Stimulated activated CD4-positive, alpha-beta T cell treated with anti-CD3 and anti-CD28 coated beads, Interleukin-2, amount 100 ng/mL, for 24 hours (primary cell): ENCODE measurements at places on chromosomes 2 and 18.

- DNase-seq: no peak
Measured at GRCh38 chr2:210762604-210763588, 206.5 kb downstream of the CPS1 start.

DNA sequence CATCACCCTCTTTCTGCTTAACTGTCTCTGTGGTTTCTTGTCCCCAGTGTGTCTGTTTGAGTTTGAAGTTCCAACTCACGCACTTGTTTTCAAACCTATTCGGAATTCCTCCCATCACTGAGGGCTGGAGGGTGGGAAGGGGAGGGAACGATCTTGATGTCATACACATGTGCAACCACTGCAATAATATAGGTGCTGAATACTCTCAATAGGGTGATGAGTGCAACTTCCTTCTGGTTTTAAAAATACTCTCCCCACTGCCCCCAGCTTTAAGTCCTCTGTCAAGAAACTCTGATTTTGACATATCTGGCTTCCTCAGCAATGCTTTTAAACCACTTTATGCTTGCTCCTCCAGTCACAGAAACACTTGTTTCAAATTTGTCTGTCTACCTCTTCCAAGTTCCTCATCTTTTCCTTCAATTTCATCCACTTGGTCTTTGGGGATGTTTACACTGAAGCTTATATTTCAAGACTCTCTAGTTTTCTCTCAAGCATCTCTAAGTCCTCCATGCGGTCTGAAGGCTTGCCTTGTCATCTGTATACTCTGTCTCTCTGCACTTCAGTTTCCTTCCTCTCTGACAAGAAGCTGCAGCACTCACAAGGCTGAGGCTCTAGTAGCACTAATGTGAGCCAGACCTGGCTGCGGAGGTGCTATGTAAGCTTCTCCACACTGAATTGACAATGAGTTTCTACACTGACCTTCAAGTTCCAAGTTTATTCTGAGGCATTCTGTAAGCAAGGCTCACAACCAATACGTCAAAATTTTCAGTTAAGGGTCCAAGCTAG lies 422.3 kb downstream of the ZEB2 start:
- DNase-seq: no peak

GRCh38 chr2:147659051-147659450 lies 185.8 kb upstream of the ACVR2A start:
- no peak for DNase-seq

GRCh38 chr2:187934236-187934635 lies 357.4 kb upstream of the GULP1 start:
- no peak for DNase-seq

DNA sequence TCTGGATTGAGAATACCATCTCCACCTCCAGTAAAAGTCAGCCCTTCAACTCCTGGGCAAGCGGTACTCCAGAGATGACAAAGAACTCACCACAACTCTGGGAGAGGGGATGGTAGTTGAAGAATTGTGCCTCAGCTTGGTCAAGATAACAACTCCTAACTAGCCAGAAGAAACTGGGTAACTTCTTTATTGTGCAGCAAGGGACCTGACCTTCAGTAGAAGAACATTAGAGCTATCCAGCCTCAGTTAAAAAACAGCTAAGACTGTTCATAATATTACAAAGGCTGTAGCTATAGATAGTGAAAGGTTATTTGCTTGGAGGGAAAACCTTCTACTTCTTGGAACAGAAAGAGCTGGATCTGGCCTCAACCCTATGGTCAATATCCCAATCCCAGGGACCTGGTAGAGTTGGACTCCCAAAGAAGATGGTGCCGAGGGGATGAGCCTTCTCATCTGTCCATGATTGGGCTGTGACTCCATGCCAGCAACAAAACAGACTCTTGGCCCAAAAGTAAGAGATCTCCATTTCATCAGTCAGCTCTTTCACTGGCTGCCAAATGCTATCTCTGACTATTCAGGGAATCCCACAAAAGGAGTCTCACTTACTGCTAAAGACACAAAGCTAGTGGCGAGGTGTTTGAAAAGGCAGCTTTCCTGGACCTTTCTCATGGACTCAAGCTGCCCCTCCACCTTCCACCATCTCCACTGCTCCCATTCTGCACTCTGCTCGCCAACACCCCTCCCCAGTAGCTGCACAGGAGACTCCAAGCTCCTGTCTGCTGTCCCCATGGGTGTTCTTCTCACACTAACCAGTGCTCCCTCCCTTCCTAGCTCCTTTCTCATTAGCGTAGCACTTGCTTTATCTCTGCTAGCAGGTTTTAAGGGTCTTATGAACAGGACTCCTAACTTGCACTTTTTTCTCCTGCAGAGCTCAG lies 145.8 kb downstream of the CAPN13 start:
- DNase-seq: no peak

DNA sequence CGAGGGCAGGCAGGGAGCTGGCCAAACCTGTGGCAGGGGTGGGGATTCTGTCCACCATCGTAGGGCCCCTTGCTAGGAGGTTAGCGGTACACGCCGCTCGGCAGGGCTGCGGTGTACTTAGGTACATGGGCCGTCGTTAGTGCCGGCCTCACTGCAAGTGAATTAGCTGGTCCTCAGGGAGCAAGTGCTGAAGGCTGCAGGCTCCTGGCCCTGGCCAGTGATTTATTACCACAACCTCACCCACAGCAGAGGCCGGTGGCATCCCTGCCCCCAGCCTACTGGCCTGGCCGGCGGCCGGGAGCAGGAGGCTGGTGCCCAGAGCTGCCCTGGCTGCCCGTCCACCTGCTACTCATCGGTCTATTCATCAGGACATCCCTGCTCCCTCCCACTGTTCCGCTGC lies 19.6 kb upstream of the PTMA start:
- no peak for DNase-seq

DNA sequence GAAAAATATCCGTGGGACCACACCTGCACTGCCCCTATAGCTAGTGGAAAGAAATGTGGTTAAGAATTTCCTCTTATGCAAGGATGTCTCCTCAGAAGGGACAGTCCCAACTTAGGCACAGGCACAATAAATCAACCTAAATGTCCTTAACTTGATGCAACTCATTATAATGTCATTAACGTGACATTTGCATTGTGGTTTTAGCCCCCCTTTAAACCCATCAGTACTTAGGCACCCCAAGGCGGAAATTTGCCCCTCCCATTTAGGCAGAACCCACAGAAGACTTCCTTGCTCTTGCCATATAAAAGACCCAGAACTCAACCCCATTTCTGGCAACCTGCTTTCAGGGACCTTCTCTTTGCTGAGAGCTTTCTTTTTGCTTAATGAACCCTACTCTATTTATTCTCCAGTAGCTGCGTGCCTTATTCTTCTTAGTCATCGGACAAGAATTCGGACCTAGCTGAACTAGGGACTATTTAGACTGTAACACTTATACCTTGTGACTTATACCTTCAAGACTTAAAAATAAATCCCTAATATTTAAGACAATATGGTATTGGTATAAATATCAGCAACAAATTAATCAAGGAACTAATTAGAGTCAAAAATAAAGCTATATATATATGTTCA lies 1281.6 kb upstream of the TMEFF2 start:
- DNase-seq: no peak

DNA sequence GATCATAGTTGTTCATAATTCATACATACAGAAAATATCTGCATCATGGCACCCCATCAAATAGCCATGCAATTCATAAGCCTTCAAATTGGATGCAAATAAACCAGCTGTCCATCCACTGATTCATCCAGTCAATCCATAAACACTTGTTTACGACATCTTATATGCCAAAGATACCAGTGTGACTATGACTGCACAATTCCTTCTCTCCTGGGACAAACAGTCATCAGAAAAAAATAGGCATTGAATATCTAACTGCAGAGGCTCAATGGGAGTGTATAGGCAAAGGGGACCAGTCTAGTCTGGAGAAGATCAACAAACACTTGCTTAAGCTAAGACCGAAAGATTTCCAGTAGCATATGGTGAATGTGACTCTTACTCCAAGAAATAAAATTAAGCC lies 70.0 kb downstream of the COL4A3 start:
- no peak for DNase-seq

- DNase-seq: no peak
Measured at GRCh38 chr2:110679337-110679707, 1.5 kb upstream of the BUB1 start.
